Activated CD4-positive, alpha-beta T cell treated with anti-CD3 and anti-CD28 coated beads, Interleukin-2, amount 50 U/mL, for 1 hour (primary cell): ENCODE measurements at places on chromosomes 4 and X.

- DNase-seq, result no peak
These were observed 66.1 kb upstream of the SLC39A8 start for GRCh38 chr4:102411408-102411807.

DNA sequence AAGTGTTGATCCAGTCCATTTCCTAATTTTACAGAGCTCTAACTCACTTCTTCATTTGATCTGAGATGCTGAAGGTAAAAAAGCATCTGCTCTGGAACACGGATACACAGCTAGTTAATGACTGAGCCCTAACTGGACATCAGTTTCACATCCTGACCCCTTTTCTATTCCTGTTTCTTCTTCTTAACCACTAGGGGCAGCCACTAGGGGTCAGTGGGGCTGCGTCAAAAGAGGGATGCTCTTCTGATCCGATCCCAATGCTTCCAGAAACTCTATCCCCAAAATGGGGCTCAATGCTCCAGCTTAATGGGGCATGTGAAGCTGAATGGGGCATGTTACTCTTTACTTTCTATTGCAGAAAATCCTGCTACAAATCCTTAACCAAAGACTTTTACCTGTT, 33.4 kb upstream of the PHKA2 start:
- DNase-seq, result no peak

- DNase-seq, result no peak
These were observed 553.5 kb downstream of the TRAM1L1 start for GRCh38 chr4:116531870-116532269.

DNA sequence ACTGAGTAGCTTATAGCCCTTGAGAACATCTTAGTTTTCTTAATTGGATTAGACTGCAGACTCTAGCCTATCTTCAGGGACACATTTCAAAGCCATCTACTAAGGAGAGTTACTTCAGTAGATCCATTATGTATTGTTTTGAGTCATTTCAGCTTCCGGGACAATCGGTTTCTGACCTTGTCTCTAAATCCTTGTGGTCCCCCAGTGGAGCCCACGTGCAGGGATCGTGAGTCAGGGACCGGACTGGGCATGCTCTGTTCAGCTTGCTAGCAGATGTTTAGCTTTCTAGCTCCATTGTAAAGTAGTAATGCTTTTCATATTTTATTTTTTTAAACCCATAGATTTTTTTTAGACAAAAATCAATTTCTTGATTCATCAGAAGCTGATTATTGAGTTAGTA, 211.9 kb upstream of the PRPS2 start:
- DNase-seq, result no peak

- no peak for DNase-seq
These were observed 211.5 kb downstream of the PDGFRA start for GRCh38 chr4:54440394-54441136.

- no peak for DNase-seq
These were observed 64.1 kb upstream of the LAS1L start for GRCh38 chrX:65598559-65599147.

DNA sequence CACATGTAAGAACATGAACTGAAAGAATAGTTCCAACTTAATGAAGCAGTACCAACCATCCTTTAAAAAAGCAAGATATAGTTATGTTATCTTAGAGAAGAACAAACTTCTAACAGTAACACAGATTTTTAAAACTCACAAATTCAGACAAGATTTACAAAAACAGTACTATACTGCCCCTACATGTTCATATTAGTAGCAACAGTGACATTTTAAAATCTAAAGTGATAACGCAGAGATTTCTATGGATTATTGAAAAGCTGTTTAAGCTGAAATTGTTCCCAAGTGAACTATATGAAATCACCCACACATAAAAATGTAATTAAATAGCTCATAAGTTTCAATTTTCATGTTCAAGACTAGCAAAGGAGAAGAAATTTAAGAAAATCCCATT, 166.0 kb downstream of the FBXW7 start:
- no peak for DNase-seq
